ENCODE measurements at places on chromosomes 3 and 15.

GRCh38 chr3:103644450-103644849 is 1209.6 kb downstream of the ZPLD1 start:
- no peak for DNase-seq

- DNase-seq, result no peak
Observed at GRCh38 chr15:85993116-85993515, 86.6 kb upstream of the AGBL1 start.

GRCh38 chr3:68436619-68437401 is 495.5 kb downstream of the TAFA4 start:
- DNase-seq, result no peak

- DNase-seq, result no peak
Observed at GRCh38 chr3:151761581-151761980, 27.9 kb downstream of the AADACL2 start.

DNA sequence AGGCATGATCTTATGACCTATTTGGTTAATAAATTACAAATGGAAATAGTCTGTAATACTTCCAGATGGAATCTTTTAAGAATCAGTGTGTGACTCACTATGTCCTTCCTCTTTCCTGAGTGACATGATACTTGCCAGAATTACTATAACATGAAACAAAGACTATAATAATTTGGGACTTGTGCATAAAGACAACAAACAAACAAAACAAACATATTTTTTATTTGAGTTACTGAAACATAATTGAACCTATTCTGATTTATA is 1268.1 kb downstream of the OTOL1 start:
- DNase-seq, result no peak
